Effector CD8-positive, alpha-beta T cell (primary cell): ENCODE measurements at places on chromosomes 16 and 17.

GRCh38 chr16:84548971-84549844, 44.7 kb upstream of the MEAK7 start:
- no peak for DNase-seq

GRCh38 chr17:38893607-38894006, 23.7 kb downstream of the LASP1 start:
- no peak for DNase-seq

GRCh38 chr16:89890200-89890599, 16.8 kb downstream of the TCF25 start:
- DNase-seq = no peak

DNA sequence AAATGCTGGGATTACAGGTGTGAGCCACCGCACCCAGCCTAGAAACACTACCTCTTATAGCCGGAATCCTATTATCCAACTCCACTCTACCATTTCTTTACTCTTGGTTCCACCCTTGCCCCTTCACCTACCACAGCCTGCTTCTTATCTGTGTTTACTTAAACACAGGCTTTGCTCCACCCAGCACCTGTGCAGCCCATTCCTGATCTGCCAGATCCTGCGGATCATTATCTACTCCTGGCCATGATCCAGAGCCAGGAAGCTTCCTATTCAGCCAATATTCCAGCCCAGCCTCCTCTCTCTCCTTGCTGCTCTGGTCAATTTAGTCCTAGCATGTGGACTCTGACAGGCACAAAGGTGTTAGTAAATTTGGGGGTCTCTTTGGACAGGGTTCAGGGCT, 98.8 kb upstream of the MED13 start:
- DNase-seq = no peak

DNA sequence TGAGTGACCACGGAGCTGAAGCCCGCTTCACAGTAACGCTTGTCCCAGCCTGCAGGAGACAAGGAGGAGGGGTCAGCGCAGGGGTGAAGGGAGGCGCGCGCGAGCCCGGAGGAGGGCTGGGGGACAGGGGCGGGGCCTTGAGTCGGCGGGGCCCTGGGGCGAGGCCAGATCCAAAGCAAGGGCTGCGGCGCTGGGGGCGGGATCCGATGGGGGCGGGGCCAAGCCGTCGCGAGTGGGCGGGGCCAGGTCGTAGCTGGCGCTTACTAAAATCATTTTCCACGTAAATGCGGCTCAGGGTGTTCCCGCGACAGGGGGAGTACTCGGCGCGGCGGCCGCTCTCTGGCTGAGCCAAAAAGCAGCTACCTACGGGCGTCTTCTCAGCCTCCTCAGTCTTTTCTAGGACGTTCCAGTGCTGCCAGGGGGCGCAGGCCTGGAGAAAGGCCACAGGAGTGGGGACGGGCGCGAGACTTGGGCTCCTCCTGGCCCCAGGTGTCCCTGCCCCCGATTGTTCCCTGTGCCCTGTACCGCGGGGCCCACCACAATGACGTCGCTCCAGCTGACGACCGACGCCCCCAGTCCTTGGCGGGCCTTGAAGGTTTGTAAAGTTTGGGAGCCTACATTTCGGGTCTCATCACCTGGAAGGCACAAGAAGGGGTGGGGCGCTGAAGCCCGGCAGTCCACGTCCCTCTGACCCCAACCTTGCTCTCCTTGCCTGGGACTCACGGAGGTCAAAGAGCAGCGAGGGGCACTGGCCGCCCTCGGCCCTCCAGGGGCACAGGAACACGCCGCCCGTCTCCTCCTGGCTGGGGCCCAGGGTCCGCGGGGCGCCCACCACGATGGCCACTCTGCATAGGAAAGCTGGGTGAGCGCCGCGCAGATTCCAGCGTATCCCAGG, 3.9 kb downstream of the ITGA2B start:
- DNase-seq = peak; percentile 78

DNA sequence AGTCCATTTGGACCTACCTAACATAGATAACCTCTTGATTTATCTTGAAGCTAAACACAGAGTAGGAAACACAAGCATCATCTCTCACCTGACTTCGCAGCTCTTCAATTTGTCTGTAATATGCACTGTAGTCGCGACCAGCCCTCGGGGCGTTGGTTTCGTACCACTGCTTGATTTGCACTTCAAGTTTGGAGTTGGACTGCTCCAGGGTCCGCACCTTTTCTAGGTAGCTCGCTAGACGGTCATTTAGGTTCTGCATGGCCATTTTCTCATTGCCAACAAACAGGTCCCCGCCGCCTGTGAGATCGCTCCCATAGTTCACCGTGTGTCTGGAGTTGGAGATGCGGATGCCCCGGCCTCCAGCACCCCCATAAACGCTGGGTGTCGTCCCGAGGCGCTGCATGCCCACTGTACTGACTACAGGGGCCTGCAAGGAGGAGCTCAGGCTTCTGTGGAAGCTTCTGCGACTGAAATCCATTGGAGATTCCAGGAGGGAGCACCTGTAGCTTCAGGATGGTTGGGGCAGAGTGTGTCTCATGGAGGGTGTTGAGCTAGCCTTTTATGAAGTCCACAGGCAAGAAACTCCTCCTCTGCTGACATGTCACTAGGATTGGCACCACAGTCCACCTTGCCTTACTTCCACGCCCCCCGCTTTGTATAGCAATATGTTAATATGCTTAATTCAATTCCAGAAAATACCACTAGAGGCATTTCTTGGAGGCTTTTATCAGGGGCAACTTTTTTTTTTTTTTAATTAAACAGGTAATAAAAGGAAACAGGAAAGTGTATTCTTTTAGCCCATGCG, at the start of gene KRT20:
KRT20 (minus strand) TSS at position 535 of the 805 bp plus-strand sequence; CDS start at position 478, 57 bp downstream.
- no peak for DNase-seq

DNA sequence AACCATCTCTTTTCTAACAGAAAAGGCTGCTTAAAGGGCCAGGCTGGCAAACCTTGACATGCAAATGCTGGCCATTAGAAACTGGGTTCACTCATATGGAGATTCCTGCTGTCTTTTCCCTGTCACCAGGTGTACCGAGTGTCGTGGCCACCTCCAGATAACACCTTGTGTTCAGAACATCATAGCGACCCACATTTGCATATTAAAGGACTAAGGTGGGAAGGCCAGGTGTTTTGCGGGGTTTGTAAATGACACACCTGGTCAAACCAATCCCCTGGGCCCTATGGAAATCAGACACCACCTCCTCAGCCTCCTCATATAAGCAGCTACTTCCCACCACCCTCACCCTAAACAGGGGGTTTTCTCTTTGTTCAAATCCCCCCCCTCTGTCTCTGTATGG, 2.5 kb upstream of the AIPL1 start:
- no peak for DNase-seq

DNA sequence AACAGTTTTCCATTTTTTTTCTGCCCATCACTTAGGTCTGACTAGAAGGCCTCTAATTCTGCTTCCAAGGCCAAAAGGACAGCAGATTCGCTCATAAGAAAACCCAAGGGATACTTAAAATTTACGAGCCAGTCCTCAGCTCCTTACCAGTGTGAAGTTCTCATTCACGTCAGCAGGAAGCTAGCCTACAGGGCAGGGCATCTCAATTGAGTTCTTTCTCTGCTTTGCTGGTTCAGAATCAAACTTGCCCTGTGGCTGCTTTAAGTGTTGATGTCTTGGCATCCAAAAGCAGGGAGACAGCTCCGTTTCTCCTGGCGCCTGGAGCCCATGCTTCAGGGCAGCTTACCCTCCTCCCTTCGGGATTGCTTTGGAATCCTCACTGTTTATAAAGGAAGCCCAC, 136.0 kb downstream of the ANKFN1 start:
- no peak for DNase-seq

GRCh38 chr17:80352991-80353665, 61.8 kb upstream of the ENDOV start:
- DNase-seq = no peak
